ENCODE measurements at places on chromosomes 4 and X.

GRCh38 chr4:82809619-82810018, 11.0 kb upstream of the SCD5 start:
- DNase-seq = no peak

DNA sequence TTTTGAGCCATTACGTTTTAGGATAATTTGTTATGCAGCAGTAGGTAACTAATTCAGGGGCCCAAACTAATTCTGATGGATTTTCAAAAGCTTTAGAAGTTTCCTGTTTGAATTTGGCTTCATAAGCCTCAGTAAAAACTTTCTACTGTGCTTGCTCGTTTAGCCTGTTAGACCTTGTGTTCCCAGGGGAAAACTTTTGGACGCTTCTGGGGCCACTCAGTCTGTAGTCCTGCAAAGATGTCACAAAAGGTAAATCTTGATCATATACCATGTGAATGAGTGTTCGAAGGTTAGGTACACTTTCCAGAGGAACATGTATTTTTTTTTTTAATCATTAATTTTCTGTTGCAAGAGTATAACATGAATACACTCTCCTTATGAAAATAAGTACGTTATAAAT, 70.7 kb downstream of the SUPT20HL2 start:
- DNase-seq = no peak

DNA sequence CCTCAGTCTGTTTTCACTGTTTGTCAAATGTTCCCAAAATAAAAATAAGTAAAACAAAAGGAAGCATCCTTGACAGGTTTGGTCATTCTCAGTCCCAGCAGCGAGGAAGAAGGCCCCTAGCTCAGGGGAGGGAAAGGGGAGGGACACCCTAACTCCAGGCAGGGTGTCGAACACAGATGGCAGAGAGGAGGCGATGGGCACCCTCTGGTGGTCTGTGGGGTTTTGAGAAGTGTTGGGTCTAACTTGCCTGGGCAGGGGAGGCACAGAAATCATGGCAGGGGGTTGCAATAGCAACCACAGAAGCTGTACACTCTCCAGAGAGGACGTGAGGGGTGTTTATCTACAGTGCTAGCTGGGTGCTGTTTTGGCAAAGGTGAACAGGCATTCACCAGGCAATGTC, 229.8 kb upstream of the SFRP2 start:
- DNase-seq = no peak

- no peak for DNase-seq
Observed at GRCh38 chr4:155900381-155900780, 3.1 kb upstream of the TDO2 start.

GRCh38 chr4:182874304-182874751, 42.9 kb downstream of the DCTD start:
- no peak for DNase-seq

DNA sequence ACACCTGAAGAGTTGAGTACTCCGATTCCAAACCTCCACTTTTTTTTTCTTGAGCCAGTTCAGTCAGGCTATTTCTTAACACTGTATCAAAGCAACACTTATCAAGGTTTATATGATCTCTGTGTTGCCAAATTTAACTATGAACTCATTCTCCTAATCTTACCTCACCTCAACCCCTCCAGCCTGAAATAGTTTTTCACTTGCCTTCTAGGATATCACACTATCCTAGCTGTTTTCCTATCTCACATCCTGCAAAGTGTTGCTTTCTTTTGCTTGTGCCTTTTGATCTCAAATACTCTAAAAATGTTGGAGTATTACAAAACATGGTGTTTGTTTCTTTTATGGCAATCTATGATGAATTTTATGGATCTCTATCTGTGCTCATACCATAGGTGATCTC, 415.0 kb downstream of the CFAP47 start:
- no peak for DNase-seq

DNA sequence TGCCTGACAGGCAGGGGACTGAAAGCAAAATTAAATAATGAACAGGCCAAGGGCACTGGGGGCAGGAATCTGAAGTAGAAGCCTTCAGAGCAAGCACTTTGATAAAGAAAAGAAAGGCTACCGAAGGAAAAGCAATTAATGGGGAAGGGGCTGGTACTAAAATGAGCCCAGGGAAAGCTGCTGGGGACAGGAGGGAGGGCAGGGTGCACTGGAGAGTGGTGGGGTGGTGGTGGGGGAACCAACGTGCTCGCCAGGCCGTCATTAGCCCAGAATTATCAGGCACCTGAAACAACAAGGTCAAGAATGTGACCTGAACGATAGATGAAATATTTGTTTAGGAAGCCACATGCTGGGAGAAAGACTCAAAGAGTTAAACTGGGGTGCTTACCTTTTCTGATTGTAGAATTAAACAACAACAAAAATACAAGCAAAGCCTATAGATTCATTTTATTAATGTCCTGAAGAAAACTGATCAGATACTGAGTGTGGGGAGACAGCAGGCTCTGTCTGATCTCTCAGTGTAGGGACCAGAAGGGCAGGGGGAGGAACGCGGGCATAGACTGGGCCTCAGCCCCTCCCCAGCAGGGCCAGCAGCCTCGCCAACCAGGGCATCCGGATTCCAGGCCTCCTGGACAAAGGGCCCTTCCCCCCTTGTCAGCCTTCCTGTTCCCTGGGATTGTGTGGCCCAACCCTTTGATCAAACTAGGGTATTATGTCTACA, 239.7 kb upstream of the KLF3 start:
- no peak for DNase-seq

- DNase-seq = no peak
Observed at GRCh38 chr4:110124711-110125110, 73.7 kb downstream of the ELOVL6 start.

GRCh38 chr4:108043526-108043925, 53.8 kb downstream of the HADH start:
- DNase-seq = no peak

DNA sequence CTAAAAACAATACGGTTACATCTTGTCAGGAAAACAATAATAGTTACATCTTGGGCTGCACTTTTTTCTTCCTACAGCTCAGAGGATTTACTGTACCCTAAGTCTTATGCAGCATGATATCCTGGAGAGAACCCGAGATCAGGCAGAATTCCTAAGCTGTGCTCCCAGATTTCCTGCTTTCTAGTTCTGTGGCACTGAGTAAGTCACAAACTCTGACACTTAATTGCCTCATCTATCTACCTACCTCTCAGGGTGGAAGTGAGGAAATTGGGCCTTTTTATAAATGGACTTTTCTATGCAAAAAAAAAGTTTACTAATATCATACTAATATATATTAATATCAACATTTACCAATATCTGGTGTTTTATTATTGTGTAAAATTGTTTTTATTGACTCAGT, 438.5 kb downstream of the INPP4B start:
- DNase-seq = no peak

DNA sequence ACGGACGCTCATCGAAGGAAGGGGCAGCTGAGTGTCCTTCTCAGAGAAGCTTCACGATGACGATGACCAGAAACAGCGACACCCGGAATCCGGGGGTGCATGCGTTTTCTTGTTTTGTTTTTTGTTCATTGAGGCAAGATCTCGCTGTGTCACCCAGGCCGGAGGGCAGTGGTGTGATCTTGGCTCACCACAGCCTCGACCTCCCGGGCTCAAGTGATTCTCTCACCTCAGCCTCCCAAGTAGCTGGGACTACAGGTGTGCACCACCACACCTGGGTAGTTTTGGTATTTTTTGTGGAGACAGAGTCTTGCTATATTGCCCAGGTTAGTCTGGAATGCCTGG, 19.8 kb downstream of the DGKQ start:
- DNase-seq = no peak

DNA sequence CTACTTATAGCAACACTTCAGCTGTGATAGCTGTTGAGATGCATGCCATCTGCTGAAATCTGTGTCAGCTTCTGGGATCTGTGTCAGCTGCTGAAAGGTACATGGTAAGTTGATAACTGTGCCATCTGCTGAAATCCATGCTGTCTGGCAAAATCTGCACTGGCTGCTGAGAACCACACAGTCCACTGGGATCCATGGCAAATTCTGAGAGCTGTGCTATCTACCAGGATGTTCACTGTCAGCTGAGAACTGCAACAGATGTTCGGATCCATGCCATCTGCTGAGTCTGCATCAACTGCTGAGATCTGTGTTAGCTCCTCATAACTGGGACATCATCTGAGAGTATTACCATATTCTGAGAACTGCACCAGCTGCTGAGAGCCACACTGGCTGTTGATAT, 430.5 kb upstream of the POU3F4 start:
- DNase-seq = no peak

- DNase-seq = peak; percentile 57
Observed at GRCh38 chrX:94058728-94059382, 384.8 kb downstream of the FAM133A start.

DNA sequence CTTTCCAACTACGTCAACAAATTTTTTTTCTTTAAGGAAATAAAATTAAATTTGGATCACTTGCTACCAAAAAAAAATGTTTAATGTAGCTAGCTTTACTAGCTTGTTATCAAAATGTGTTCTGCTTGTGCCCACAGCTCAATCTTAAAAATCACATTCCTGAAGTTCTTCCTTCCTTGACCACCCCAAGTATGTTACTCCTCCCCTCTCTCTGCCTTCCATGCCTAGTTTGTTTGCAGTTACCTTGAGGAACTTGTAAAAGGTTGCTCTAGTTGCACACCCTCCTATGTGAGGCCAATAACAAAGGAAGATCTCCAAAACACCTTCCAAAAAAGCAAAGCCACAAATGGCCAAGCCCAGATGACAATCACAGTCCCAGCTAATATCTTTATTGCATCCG, 19.6 kb upstream of the TMEM184C start:
- DNase-seq = no peak

- DNase-seq = no peak
Observed at GRCh38 chr4:29052266-29052665, 1667.9 kb upstream of the PCDH7 start.

DNA sequence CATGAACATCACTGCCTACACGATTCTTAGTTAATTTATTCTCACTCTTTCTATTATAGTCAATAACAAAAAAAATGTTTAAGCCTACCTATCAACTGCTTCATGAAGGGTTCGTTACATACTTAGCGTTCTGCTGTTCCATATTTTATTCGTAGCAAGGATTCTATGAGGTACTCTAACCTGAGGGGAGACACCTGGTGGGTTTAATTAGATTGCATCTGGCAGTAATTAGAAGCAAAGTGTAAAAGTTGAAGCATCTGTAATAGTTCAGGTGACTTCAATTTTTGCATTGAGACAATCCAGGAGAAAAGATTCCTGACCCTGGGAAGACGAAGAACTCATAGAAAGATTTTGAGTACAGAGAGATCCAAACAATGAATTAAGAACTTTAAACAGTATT, 1655.8 kb upstream of the TENM3 start:
- no peak for DNase-seq

DNA sequence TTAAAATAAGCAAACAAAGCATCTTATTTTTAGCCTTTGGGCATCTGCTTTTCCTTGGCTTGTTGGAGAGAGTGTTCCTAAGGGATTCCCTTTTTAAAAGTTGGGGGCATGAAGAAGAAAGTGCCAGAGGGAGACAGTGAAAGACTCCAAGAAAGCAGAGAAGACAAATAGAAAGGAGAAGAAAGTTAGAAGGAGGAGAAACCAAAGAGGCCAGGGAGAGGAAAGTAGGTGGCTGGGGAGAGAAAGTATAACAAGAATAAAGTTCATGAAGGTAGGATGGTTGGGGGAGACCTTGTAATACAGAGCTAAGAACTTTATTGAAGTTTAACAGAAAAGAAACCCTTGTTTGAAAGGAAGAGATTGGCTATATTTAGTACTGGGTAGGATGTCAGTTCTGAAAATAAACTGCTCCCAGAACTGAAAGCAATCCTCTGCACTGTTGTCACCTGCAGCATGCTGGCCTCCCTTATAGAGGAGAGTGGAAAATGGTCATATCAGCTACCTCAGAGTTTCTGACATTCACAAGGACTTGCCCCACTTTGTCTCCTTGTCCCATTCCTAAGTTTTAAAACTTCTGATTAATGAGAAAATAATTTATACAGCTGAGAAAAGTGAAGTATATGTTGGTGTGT, 125.3 kb upstream of the VAMP7 start:
- no peak for DNase-seq

- DNase-seq = no peak
Observed at GRCh38 chr4:27568236-27568951, 707.8 kb downstream of the STIM2 start.

- DNase-seq = no peak
Observed at GRCh38 chr4:95910749-95911148, 70.9 kb downstream of the PDHA2 start.

DNA sequence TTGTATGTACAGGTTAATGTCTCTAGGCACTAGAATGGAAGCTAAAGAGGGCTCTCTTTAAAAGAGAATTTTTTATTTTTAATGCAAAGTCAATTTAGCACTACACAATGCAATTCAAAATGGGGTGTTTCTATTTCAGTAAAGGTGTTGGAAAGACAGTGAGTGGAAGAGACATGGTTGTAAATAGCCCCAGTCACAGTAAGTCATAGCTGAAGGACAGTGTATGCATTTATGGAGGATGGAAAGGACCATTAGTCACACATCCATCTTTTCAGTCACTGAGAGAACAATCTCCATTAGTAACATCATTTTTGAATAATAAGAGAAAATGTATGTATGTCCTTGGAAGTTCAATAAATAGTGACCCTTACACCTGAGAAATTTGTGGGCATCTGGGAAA, 148.0 kb downstream of the PDHA2 start:
- DNase-seq = no peak

DNA sequence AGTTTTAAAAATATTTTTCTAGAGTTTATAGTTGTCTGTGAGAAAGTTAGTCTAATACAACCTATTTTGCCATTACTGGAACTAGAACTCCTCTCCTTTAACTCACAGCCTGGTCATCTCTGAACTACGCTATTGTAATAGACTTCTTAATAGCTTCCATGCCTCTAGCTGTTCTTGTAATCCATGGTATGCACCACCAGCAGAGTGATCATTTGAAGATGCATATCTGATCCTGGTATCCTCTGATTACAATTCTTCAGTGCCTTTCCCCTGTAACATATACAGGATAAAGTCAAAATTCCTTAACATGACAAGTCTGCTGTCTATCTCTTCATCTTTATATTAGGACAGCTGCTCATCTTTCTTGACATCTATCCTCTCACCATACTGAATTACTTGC, 37.6 kb upstream of the NALF2 start:
- DNase-seq = no peak

DNA sequence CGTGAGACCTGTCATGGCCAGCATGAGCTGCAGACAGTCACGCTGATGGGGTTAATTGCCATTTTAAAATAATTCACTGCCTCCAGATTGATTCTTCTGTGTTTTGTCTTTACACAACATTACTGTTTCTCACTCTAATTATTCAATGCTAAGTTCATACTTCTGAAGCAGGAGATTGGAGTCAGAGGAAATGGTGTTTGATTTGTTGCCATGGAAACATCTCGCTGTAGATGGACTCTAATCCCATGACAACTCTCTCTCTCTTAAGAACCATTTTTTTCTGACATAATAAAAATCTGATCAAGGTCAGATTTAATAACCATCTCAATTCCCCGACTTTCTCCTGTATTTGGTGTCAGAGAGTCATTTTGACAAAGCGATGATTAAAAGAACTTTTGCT, 209.0 kb downstream of the IDS start:
- no peak for DNase-seq

- peak; percentile 73 for DNase-seq
Observed at GRCh38 chrX:40107291-40108161, 9.8 kb upstream of the BCOR start.

GRCh38 chr4:24963277-24963676, 50.4 kb upstream of the CCDC149 start:
- no peak for DNase-seq
